Cerebellum (tissue), 4 donors: ENCODE measurements at places on chromosomes 11 and 22.

DNA sequence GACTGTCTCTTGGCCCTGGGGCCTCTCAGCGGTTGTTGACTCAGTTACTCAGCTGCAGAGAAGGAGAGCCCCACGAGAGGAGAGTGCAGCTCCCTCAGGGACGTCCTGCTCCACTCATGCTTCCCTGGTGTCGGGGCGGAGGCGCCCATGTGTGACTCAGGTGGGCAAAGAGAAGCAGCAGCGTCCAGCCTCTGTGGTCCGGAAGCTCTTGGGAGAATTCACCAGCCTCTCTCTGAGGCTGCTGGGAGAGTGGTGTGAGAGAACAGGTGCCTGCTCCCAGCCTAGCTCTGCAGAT lies 25.7 kb downstream of the GLB1L2 start:
- no peak for DNase-seq

GRCh38 chr22:41267958-41268357 lies 18.0 kb downstream of the RANGAP1 start:
- no peak for DNase-seq

GRCh38 chr11:102407901-102408300 lies 44.7 kb downstream of the TMEM123 start:
- no peak for DNase-seq

GRCh38 chr11:95794086-95794485 lies 3.8 kb downstream of the CEP57 start:
- DNase-seq, result no peak

- no peak for DNase-seq
Observed at GRCh38 chr22:23313791-23314567, 133.7 kb downstream of the BCR start.

DNA sequence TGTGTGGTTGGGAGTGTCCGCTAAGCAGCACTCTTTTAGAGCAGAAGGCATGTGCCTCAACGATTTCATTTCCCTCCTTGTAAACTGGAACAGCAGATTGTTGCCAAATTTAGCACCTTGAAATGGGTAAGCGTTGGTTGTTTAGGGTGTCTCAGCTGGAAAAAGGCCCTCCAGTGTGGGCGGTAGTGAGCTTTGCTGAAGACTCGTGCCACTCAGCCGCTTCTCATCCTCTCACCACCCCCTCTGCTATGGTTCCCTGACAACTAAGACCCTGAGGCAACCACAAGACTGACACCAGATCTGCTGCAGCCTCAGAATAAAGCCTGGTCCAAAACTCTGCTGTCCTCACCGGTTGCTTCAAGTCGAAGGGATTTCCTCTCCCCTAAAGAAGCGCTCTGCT lies 9.9 kb upstream of the FERMT3 start:
- no peak for DNase-seq

- no peak for DNase-seq
Observed at GRCh38 chr11:115464269-115464668, 39.9 kb downstream of the CADM1 start.

DNA sequence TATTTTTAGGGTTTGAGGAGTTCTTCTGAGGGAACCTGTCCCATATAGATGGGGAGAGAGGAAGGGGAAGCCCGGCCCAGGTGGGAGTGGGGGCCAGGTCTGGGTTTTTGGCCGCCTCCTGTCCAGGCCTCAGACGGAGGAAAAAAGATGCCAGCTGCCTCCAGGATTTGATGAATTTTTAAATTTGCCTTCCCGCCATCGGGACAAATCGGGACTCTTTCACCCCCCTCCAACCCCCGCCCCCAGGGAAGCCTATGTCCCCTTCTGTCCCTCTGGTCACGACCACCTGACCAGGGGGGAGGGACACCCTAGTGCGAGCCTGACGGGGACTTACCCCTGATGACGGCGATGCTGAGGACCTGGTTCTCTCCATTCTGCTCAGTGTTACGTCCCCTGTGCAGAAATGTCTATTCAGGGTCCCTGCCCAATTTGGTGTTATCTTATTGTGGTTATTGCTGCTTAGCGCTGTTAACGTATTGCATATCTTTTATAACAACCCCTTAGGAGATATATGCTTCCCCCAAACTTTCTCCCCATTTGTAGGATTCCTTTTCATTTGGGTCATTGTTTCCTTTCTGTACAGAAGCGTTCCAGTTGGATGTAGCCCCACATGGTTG lies 115.9 kb upstream of the GRK3 start:
- DNase-seq, result peak; percentile 8

- no peak for DNase-seq
Observed at GRCh38 chr11:130106381-130106780, 36.7 kb downstream of the APLP2 start.

DNA sequence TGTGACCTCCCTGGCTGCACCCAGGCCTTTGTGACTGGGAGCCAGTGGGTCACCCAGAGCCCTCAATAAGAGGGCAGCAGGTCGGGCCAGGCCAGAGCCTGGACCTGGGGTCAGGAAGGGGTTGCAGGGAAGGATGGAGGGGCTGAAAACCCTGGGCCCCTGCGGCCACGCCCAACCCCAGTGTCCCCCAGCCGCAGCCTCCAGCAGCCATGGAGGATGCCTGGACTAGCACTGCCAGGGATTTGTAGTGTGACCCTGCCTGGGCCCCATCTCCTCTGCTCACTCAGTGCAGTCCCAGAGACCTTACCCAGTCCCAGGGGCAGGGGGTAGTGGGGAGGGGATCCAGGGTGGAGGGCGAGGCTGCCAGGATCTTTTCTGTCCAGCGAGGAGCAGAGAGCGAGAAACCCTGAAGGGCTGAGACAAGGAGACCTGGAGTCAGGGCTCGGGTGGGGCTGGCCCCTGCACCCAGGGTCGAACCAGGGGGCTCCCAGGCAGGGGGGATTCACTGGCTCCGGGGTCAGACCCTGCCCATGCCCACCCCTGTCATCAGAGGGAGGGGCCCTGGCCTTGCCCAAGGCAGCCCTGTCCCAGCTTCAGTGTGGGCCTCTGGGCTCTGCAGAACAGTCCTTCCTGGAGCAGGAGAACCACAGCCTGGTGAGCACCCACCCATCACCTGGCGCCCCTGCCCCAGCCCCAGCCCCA lies 187.5 kb downstream of the IGLL1 start:
- no peak for DNase-seq

DNA sequence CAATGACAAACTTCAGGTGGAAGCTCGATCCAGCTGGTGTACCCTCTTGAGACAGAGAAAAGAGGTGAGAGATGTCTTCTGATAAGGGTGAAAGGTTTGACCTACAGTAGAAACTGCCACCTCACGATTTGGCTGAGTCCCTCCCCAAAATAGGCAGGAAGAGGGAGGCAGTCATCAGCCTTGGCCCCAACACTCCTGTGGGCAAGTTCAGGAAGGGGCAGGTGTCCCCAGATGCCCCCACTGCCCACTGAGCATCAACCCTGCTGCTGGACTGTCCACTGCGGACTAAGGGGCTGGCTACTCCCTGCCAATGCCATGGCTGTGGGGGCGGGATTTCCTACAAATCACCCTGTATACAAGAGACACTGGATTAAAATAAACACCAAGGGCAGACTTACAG lies 441.4 kb downstream of the BUD13 start:
- DNase-seq, result no peak

GRCh38 chr22:45007391-45008185 lies 2.2 kb downstream of the PHF21B start:
- peak; percentile 15 for DNase-seq

- no peak for DNase-seq
Observed at GRCh38 chr11:57269571-57270021, 32.5 kb upstream of the APLNR start.

DNA sequence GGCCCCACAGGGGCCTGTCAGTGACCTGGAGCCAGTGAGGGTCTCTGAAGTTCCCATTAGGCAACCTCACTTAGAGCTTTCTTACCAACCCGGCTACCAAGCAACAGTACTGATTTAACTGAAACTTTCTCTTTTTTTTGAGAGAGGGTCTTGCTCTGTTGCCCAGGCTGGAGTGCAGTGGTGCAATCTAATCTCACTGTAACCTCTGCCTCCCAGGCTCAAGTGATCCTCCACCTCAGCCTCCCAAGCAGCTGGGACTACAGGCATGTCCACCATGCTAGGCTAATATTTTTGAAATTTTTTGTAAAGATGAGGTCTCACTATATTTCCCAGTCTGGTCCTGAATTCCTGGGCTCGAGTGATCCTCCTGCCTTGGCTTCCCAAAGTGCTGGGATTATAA lies 42.5 kb downstream of the ARFGAP3 start:
- no peak for DNase-seq

GRCh38 chr11:8531982-8532381 lies 62.0 kb downstream of the STK33 start:
- DNase-seq, result no peak

DNA sequence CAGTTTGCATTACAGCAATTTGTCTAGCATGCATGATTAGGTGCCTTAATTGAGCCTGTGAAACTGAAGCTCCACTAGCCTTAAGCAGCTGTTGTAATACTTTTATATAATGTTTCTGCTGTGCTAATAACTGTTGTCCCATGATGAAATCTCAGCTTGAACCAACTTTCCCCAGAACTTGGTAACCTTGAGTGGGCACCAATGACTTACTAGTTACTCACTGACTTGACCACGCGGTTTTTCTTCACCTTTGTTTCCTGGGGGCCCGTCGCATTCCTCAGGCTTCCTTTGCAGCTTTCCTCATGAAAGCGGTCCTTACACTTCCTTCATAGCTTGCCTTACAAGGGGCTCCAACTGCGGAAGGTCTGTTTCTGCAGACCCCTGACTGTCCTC lies 11.2 kb upstream of the GLYATL1 start:
- DNase-seq, result no peak

GRCh38 chr22:19275919-19276600 lies 15.5 kb downstream of the CLTCL1 start:
- no peak for DNase-seq

GRCh38 chr11:128559496-128560103 lies 27.8 kb downstream of the ETS1 start:
- no peak for DNase-seq

- DNase-seq, result no peak
Observed at GRCh38 chr11:129280027-129280811, 88.1 kb upstream of the ARHGAP32 start.

DNA sequence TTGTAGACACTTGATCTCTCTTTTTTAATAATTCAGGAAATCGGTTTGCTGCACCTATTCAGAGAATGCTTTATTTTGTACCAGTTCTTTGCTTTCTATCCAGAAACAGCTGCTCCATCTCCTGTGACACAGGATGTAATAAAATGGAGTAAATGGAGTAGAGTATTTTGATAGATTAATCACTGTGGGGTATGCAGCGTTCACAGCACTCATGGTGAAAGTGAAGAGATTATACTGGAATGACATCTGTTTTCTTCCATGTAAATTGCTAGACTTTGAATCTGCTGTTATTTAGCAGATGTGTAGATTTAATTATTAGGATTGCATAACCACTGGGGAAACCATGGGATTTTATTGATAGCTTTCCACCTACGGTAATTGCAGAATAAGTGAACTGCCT lies 227.3 kb upstream of the ARHGAP42 start:
- no peak for DNase-seq

DNA sequence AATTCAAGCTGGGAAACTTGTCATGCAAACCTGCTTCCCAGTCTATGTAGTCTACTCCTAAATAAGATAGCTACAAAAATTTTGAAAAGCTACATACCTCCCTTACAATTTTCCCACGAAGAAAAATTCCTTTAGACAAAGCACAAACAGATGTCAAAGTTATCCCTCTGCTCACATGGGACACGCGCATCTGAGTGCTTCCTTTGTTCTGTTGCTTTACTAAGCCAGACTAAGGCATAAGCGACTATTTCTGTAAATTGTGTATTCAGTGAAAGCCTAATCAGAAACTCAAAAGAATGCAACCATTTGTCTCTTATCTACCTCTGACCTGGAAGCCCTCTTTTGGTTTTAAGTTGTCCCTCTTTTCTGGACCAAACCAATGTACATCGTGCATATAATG lies 583.7 kb upstream of the B3GAT1 start:
- no peak for DNase-seq

GRCh38 chr22:30637701-30638114 lies 2.1 kb downstream of the SLC35E4 start:
- DNase-seq, result no peak
